Mucosa of gallbladder (tissue), 1 donor: ENCODE measurements at places on chromosomes 16 and 17. TPM values are rescaled to one million over a fixed set of nuclear protein-coding genes. Genes with fewer than 3 reads are reported as not detected.

Gene TTYH2
- total RNA-seq, result 6.9 TPM

Gene IL21R
- total RNA-seq, result 1.2 TPM

Gene CLDN7
- total RNA-seq, result 248 TPM

Gene SHISA6
- 0.75 TPM for total RNA-seq

Gene LRRC37A3
- total RNA-seq, result 11.7 TPM

Gene CBX2
- 1.2 TPM for total RNA-seq

Gene CCL8
- 1.2 TPM for total RNA-seq

Gene UNKL
- 32.6 TPM for total RNA-seq

Gene PMP22
- 61.4 TPM for total RNA-seq

Gene CYGB
- 14.7 TPM for total RNA-seq

Gene HS3ST6
- total RNA-seq, result not detected

Gene RGS9
- total RNA-seq, result 8.8 TPM

Gene SECTM1
- total RNA-seq, result 8.5 TPM

Gene SLC46A1
- 46.2 TPM for total RNA-seq

Gene TMEM238L
- 7.5 TPM for total RNA-seq

Gene CCL1
- not detected for total RNA-seq

Gene LRRC37B
- 22.9 TPM for total RNA-seq

Gene SOST
- not detected for total RNA-seq

Gene SPATA2L
- 29.6 TPM for total RNA-seq

Gene CALCOCO2
- 163 TPM for total RNA-seq
